ENCODE measurements at places on chromosomes 12 and 14.

DNA sequence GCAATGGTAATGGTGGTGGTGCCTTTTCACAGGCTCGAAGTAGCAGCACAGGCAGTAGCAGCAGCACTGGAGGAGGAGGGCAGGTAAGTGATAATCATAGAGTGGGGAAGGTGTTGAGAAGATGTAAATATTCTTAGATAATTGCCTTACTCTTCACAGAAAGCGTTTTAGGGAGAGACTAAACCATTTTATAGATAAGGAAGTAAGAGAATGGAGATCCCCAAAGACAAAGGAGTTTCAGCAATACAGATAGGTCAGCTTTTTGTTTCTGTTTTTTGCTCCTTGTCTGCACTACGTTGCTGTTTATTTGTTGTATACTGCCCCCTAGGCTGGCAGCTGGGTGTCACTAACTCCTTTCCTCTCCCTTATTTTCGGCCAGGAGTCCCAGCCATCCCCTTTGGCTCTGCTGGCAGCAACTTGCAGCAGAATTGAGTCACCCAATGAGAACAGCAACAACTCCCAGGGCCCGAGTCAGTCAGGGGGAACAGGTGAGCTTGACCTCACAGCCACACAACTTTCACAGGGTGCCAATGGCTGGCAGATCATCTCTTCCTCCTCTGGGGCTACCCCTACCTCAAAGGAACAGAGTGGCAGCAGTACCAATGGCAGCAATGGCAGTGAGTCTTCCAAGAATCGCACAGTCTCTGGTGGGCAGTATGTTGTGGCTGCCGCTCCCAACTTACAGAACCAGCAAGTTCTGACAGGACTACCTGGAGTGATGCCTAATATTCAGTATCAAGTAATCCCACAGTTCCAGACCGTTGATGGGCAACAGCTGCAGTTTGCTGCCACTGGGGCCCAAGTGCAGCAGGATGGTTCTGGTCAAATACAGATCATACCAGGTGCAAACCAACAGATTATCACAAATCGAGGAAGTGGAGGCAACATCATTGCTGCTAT is 2.0 kb downstream of the SP1 start:
- no peak for DNase-seq

DNA sequence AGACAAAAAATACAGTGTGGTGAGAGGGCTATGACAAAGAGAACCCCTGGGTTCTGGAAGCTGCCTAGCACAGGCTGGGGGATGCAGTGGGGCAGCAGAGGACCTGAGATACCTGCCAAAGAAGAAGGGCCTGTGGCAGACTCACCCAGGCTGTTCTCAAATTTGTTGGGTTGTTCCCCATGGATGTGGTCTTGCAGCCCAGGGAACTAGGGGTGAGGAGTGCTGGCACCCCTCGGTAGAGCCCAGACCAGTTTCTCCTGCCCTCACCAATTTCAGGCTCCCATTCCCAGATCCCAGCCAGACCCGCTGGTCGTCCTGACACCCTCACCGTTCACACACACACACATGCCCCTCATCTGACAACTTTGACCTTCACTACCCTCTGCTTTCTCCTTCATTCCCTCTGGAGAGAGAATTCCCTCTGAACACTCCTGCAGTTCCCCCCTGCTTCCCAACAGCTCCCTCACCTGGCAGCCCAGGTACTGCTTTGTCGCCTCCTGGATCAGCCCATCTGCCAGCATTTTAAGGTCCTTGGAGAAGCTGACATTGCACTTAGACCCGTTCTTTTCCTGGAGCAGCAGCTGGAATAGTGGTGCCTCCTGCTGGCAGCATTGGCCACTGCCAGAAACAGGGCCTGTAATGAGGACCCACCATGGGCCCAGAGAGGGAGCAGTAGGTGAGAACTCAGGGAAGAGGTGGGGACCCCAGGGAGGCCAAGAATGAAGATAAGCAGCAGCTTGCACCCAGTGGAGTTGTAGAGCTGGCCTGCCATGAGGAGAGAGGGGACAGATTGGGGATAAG is 5.9 kb upstream of the GDF11 start:
- no peak for DNase-seq

DNA sequence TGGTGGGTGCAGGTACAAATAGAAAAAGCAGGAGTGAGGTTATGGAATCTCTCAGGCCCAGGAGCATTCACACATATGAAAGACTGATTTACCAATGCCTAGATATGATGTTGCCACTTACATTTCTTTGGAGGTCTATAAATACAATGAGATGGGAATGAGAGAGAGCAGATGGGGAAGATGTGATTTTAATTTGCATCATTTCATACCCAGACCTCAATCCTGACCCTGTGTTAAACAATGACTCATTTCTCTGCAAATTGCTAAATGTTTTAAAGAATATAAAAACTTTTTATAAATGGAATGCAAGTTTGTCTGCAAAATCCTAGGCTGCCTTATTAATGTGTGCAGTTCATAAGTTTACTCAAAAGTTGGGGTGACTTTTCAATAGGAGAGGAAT is 38.6 kb upstream of the GNG2 start:
- no peak for DNase-seq

DNA sequence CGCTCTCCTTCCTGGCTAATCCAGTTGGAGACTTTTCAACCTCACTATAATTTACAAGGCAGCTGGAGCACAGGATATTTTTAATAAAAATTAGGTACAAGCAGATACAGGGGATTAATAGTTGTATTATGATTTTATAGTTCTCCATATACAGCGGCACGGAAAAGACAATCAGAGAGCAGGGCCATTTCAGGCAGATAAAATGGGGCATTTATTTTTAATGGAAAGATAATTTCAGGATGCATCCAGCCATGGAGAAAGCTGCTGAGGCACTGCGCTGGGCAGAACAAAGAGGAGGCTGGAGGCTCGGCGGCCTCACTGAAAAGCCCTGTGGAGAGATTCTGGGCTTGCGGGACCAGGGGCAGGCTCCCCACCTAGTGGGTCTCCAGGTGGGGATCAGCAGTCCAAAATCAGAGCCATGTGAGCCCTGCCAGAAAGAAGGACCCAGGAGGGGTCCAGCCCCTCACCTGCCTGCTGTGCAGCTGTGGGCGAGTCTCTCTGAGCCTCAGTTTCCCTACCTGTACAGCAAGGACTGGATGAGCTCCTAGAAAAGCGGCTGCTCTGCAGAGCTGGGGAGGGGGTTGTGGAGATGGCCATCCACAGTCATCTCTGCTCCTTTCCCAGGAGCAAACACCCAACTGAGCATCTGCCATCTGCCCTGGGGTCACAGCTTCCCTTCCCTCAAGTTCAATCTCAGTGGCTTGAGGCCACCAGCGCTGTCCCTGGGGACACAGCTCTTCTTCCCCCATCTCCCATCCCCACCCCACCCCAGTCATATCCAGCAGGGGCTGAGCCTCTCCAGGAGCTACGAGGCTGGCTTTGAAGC is 23.9 kb upstream of the C14orf180 start:
- DNase-seq = no peak

DNA sequence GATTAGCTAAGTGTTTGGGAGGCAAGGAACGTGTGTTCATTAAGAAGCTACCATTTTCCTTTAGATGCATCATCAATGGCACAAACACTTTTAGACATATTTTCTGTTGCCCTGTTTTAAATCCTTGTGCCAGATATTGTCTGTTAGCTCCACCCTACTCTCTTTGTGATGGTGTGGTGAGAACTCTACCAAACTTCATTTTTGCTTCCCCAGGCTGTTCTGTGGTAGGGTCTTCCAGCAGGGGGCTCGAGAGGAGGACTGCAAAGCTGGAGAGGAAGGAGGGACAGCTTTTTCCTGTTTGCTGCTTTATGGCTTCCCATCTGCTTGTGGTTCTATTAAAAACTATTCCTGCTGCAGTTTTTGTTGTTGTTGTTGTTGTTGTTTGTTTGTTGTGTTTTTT is 23.8 kb upstream of the STRAP start:
- no peak for DNase-seq

GRCh38 chr12:7483343-7483742 is 20.2 kb downstream of the CD163 start:
- DNase-seq = no peak

DNA sequence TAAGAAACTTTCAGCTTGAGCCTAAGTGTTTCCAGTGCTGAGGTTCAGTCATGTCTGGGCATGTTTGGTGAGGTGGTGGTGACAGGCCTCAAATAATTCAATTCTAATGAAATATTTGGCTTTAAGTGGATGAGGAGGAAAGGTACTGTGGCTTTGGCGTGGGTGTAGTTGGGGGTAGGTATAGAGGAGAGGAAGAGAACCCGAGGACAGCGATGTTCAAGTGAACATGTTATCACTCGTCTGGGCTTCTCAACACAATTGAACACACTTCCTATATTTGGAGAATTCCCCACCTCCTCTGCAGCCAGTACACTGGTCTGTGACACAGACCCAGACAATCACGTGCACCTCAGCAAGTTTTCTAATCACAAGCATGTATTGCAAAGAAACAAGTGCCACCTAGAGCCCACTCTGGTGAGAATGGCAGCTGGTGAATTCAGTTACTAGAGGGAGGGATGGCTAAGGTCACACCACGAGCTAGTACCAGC is 53.0 kb downstream of the IFNG-AS1 start:
- DNase-seq = no peak

DNA sequence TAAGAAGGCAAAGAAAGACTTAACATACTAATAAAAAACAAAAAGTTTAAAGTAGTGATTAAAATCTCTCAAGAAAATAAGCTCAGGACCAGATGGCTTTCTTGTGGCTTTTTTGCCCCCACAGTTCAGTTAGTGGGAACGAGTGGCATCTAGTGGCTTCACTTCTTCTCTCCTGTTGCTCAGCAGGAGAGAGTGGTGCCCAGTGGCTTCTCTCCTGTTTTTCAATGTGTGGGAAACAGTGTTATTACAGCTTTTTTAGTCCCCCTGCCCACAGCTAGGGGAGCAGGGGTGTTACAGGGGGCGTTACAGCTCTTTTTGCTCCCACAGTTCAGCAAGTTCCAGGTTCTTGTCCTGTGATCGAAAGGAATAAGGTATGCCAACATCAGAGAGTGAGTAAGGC is 135.2 kb downstream of the RERGL start:
- DNase-seq = no peak

- DNase-seq = no peak
Measured at GRCh38 chr12:121656122-121656521, 13.3 kb downstream of the MORN3 start.

GRCh38 chr12:28583701-28584261 is 393.5 kb downstream of the CCDC91 start:
- no peak for DNase-seq

DNA sequence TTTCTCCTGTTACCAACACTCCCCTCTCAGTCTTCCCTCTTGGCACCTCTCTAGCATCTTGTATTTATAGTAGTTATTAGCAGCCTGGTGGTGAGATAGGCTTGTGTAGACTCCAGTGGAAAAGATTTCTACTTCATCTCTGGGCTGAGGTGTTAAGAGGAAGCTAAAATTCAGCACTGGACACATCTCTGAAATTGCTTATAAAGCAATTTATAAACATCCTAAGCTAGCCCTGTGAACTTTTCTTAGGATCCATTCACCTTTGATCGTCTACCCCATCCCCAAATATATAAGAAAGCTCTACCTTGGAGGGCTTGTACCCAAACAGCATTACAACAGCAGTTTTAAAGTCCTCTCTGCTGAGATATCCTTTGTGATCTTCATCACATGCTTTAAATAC is 928 bp downstream of the EFCAB11 start:
- no peak for DNase-seq
